ENCODE measurements at places on chromosomes 4 and X.
A peak's percentile ranks its signal among the peaks of the same experiment; 100 is the strongest.

DNA sequence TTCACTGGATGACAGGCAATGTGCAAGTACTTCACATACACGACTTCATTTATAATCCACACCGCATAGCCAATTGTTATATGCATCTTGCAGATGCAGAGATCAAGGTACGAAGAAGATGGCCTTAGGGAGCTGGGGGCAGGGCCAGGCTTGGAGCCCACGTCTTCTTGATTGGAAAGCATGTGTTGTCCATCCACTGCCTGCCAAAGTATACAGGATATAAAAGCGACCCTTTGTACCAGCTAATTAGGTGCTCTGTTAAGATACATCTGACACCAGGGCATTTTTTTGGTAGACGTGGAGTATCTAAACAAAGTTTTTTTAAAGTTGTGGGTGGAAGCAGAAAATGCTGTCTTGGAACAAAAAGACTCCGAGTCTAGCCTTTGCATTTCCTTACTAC lies 1.4 kb downstream of the C4orf36 start:
- no peak for DNase-seq

GRCh38 chr4:6044805-6045204 lies 26.6 kb upstream of the C4orf50 start:
- no peak for DNase-seq

- DNase-seq, result no peak
Observed at GRCh38 chrX:32421266-32421665, 790.1 kb downstream of the DMD start.

DNA sequence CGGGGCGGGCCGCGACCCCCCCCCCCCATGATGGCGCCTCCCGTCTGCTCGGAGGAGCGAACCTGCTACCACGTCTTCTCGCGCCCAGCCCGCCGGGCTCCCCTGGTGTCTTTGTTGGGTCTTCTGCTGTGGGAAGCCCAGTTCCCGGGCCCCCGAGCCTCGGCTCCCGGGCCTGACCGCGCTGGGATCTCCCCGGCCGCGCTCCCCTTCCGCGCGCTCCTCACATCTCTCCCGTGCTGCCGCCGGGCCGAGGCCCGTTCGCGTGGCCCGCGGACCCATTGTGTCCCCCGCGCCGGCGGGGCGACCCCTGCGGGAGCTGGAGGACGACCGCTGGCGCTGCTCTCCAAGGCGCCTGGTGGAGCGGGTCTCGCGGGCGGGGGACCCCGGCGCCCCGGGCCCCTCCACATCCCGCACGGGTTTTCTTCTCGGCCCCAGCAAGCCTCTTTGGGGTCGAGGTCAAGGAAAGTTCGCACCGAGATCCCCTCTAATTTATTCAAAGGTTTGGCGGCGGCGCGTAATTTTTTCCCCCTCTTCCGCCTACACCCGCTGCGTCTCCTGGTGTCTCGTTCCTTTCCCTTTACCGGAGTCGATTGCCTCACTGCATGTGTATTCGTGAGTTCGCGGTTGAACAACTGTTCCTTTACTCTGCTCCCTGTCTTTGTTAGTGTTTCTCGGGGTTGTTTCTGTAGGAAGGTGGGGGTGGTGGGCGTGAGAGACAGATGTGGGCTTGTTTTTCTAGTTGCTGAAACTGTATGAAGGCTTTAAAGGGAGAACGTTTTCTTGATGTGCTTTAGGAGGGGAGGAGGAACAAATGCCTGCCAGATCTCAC lies 770 bp downstream of the SMAD1 start:
- no peak for DNase-seq

DNA sequence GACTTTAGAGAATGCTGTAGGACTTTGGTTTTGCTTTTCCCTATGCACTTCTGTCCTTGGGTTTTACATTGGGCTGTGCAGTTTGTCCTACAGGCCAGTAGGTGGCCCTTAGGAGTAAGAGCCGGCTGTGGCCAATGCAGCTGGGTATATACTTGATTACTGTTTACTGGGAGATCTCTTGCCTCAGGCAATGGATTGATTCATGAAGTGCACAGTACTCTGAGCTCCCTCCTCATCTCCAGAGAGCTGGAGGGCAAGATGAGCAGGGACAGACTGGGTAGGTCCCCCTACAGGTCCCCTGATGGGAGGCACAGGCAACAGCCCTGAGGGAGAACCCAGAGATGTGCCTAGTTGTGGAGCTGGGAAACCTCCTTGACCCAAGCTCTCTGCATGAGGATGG lies 103.8 kb upstream of the QRFPR start:
- DNase-seq, result peak; percentile 68

GRCh38 chr4:102447413-102447812 lies 53.7 kb upstream of the NFKB1 start:
- no peak for DNase-seq

- DNase-seq, result no peak
Observed at GRCh38 chr4:127196655-127197352, 436.0 kb upstream of the INTU start.

GRCh38 chr4:148914734-148915133 lies 472.5 kb upstream of the NR3C2 start:
- DNase-seq, result no peak

DNA sequence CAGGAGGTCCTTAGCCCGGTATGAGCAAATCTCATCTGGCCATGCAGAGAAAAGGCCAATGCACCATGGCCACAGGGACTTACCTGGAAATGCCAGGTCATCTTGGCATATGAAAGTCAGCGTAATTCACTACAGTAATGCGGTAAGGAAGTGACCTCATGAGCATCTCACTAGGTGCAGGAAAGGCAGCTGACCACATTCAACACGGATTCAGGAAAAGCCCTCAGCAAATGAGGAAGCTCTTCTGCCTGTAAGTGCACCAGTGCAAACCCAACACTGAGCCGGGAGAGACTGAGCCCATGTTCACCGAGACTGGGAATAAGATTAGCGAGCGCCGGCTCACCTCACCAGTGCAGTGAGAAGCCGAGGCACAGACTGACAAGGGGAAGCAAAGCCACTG lies 23.7 kb downstream of the LRPAP1 start:
- DNase-seq, result peak; percentile 23

- DNase-seq, result no peak
Observed at GRCh38 chr4:1499465-1499864, 93.2 kb upstream of the NKX1-1 start.

GRCh38 chr4:89645482-89645881 lies 191.5 kb downstream of the SNCA start:
- no peak for DNase-seq

DNA sequence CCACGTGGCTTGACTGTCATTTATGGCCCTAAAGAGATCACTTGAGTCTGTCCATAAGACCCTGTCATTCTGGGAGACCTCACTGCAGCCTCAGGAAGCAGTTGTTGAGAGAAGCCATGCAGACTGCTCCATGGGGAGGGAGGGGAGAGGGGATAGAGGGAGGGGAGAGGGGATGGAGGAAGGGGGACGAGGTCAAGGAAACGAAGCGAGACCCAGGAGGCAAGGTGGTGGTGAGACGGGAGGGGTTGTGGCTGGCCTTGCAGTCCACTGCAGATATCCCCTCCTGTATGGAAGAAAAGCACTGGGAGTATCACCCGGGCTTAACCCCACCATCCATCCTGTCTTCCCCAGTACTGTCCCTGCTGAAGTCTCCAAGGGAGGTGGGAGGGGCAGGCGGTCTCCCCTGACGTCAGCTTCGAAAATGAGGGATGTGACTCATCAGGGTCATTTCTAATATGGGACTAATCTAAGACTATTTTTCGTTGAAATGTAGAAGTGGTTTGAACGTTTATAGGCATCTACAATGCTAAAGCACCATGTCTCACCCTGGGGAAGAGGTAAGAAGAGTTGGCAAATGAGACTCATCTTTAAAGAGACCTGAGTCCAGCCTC lies 5.6 kb downstream of the TMEM255A start:
- no peak for DNase-seq

DNA sequence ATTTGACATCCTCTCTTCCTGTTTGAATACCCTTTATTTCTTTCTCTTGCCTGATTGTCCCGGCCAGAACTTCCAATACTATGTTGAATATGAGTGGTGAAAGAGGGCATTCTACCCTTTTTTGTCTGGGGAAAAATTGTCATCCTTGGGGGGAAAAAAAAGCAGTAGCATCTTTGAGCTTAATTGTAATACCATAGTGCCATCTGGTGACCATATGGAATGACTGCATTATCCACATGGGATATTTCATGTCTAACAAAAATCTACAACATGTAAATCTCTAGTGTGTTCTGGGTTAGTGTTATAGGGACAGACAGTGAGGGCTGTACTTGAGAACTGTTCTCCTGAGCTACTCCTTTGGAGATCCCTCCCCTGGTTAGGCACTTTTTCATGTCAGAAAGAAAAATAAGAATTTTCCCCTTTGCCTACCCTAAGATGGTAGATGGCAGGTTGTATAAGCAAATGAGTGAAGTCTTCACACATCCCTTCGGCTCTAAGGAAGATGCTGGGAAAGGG lies 26.0 kb downstream of the CAPN6 start:
- peak; percentile 0 for DNase-seq

GRCh38 chr4:121668368-121669162 lies 28.2 kb downstream of the ANXA5 start:
- DNase-seq, result no peak

DNA sequence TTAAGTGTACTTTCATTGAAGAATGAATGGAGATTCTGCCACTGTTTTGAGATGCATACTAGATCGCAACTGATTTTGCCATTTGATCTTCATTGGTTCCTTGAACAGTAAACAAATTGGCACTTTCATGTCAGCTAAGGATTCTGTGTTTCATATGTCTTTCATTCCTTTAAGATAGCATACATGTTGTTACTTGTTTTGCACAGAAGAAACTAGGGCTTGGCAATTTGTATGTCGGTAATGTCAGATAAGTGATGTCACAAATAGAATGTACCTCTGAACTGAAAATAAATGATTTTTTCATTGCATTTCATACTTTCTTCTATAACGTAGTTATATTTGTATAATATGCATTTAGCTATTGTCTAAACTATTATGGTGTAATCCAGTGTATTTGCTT lies 73.2 kb upstream of the TENM3 start:
- DNase-seq, result no peak

- no peak for DNase-seq
Observed at GRCh38 chrX:31934842-31935370, 863.1 kb upstream of the FTHL17 start.

- DNase-seq, result no peak
Observed at GRCh38 chr4:107453987-107454386, 266.0 kb downstream of the PAPSS1 start.

DNA sequence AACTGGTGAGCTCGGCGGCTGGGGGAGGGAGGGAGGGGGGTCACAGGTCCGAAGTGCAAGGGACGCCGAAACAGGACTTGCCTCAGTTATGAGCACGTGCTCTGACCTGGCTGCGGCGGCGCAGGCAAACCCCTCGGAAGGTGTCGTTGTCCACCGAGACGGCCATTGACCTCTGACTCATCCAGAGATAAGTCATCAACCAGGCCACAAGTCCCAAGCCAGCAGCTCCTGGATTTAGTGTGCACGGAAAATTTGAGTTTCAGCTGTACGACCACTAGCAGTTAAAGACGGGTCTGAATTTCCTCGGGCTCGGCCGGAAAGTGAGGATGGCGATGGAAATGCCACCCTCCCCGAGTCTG lies 674 bp downstream of the SH3D19 start:
- DNase-seq, result peak; percentile 45

DNA sequence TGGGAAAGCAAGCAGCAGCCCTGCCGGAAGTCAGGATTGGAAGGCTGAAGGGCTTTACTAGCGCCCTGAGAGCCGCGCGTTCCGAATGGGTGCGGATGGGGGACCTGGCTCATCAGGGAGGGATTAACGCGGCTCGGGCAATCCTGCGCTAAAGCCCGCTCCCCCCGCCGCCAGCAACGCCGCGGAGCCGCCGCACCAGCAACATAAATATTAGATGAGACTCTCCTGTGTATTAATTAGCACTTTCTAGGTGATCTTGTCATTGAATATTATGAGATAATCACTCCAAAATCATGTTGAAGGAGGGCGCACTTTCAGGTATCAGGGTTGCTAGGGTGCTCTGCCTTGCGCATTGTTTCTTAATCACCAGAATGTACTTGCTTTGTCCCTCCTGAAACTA lies 357.2 kb upstream of the FAM241A start:
- no peak for DNase-seq

- DNase-seq, result no peak
Observed at GRCh38 chr4:8084031-8084660, 74.5 kb downstream of the ABLIM2 start.

DNA sequence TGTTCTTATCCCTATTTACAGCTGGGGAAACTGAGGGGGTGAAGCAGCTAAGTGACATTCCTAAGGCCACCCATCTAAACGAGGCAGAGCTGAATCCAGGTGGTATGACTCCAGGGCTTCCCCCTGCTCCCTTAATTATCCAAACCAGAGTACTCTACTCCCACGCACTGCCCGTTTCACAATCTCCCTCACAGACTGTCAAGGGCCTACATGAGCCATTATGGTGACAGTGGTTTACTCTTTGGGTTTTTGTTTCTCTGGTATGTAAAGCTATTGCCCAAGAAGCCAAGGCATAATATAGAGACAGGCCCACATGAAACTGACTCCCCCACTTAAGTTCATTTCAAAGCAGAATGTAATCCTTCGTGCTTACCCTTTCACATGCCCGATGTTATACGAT lies 95.1 kb downstream of the NHS start:
- DNase-seq, result no peak

DNA sequence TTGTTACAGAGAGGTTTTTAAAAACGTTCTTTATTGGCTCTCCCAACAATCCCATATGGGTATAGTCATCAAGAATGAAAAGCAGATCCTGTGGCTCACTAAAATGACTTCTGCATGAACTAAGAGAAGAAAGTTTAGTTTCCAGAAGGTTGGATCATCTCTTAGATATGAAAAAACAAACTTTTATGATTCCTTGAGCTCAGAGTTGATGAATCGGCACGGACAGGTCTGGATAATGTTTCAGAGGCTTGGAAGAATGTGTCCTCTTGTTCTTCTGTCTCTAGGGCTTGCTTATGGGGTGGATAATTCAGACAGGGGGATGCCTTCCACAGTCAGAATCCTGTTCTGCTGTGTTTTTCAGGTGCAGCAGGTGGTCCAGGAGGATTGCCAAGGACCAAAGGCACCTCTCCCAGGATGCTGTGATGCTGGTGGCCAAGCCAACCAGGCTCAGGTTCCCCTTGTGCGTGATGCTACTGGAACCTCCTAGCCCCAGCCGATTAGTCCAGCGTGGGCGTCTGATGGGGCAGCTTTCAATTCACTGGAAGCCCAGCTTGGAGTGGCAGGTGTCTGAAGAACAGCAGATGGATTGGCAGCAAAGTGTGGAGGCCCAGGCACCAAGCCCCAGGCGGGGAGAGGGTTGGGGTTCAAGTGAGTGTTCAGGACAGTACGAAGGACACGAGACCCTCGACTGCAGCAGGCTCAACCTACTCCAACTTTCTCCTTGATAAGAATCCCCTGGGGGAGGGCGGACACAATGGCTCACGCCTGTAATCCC lies 30.3 kb downstream of the CCKAR start:
- no peak for DNase-seq
